ENCODE measurements at places on chromosomes 3 and 15. TPM values are rescaled to one million over a fixed set of nuclear protein-coding genes. Genes with fewer than 3 reads are reported as not detected.
A peak's percentile ranks its signal among the peaks of the same experiment; 100 is the strongest.

The IGSF10 gene
- 33.7 TPM for total RNA-seq

The TGM4 gene
- 2.2 TPM for total RNA-seq

The TPRA1 gene
- total RNA-seq, result 38.0 TPM

- DNase-seq, result no peak
These were observed 39.3 kb downstream of the LHFPL4 start for GRCh38 chr3:9514306-9514705.

- no peak for DNase-seq
These were observed 1108.3 kb downstream of the ROBO1 start for GRCh38 chr3:78659386-78659987.

The REC114 gene
- not detected for total RNA-seq

DNA sequence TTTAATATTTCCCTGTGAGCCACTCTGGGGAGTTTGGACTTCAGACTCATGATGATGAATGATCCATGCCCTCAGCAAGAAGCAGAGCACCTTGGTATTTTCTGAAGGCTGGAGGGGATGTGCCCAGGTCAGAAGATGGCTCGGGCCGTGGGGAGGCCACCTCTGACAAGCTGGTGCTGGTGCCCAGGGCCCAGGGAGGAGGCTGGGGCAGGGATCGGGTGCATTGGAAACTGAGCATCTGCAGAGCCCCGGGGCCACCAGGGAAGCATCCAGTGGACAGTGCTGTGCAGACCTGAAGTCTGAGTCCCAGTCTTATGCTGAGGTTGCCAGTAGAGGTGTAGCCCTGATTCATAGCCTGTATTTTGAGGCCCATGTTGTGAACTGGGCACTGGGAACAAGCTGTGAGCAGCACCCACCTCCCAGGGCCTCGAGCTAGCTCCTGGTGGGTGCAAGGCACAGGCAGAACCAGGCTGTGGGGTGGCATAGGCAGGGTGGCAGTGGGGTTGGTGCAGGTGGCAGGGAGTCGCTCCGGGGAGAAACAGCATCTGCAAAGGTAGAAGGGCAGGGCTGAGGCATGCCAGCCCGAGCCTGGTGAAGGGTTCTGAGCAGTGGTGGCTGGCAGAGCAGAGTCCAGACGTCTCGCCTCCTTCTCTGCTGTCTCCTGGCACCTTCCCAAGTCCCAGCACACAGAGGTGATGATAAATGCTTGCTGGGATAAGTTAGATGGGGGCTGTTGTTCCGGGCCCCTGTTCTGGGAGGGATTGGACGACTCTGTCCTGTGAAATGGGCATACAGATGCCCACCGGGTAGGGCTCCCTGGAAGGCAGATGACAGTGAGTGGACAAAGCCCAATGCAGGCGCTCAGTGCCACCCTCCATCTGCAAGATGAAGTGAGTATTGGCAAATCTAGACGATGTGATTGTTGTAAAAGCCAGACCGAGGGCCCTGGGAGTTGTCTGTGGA lies 10.6 kb downstream of the DNAJB8 start:
- DNase-seq, result no peak

DNA sequence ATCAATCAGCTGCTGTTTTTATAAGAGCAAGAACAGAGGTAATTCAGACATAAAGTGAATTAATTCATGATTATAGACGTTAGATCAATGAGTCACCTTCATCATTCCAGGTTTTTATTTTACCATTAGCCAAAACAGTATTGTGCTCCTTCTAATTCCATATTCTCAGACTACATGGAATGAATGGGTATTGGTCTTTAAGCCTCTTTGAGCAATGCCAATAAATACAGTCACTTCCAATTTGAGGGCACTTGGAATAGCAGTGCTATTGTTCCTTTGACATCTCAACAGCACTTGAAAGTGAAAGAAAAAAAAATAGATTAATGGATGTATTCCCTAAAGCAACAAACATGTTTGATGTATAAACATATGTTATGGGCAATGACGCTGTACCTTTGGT lies 830.9 kb upstream of the CFAP20DC start:
- DNase-seq, result no peak

GRCh38 chr15:98946301-98947255 lies 61.0 kb downstream of the PGPEP1L start:
- peak; percentile 46 for DNase-seq

GRCh38 chr15:33008284-33008995 lies 186.1 kb downstream of the FMN1 start:
- no peak for DNase-seq

The CHRFAM7A gene
- 2.6 TPM for total RNA-seq

- no peak for DNase-seq
These were observed 180.6 kb downstream of the OSBPL10 start for GRCh38 chr3:31800436-31800835.

The SIAH2 gene
- 216 TPM for total RNA-seq

The CYP8B1 gene
- not detected for total RNA-seq

The C2CD4A gene
- not detected for total RNA-seq

GRCh38 chr3:53729159-53729558 lies 117.1 kb downstream of the CHDH start:
- no peak for DNase-seq

DNA sequence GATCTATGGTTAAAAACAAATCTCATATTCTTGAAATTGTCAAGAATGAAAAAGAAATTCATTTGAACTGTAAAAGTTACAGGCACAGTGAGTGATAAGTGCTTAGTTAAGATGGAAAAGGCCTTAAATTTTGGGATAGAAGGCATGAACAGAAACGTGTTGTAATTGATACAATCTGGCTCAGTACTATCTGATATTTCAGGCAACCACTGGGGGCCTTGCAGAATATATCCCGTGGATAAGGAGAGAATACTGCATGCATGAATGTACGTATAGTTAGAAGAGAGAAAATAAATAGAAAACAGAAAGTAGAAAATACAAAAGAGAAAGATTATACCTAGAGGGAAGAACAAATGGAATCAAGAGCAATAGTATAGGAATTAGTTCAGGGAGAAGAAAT lies 741.4 kb upstream of the CCDC54 start:
- DNase-seq, result no peak

The RBP2 gene
- not detected for total RNA-seq

- no peak for DNase-seq
These were observed 221.9 kb downstream of the LRRN1 start for GRCh38 chr3:4021162-4021561.

- no peak for DNase-seq
These were observed 23.2 kb downstream of the SHC4 start for GRCh38 chr15:48940508-48940907.

The PLSCR2 gene
- total RNA-seq, result not detected

The CX3CR1 gene
- 1.4 TPM for total RNA-seq

DNA sequence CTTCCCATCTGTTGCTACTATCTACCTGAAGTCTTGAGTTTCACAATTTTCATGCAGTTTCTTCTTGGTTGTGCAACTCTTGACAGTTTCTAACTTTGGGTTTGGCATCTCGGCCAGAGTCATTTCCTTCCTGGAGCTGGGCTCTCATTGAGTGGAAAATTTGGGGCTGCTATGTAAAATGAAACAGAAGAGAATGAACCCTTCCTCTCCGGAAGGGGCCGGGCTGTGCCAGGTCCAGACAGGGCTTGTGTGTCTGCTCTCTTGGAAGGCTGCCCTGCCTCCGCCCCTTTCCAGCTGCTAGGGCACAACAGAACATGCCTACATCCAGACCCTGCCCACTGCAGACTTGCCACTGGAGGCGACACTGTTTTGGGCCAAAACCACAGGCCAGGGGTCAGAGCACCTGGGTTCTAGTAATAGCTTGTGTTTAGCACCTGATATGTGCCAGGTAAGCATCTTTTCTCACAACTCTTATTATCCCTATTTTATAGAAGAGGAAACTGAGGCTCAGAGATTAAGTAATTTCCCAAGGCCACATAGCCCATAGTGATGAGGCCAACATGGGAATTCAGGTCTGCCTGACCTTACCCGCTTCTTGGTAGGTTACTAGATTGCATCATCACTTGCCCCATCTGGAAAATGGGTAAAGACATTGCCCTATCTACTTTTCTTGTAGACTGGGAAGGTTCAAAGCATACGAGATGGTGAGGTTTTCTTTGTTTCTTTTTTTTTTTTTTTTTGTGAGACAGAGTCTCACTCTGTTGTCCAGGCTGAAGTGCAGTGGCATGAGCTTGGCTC lies 25.0 kb downstream of the IRAK2 start:
- DNase-seq, result peak; percentile 82

The PRSS50 gene
- 0.11 TPM for total RNA-seq

- peak; percentile 74 for DNase-seq
These were observed 72.4 kb downstream of the SENP2 start for GRCh38 chr3:185658504-185658912.

The CFAP44 gene
- 4.4 TPM for total RNA-seq

The A4GNT gene
- not detected for total RNA-seq

DNA sequence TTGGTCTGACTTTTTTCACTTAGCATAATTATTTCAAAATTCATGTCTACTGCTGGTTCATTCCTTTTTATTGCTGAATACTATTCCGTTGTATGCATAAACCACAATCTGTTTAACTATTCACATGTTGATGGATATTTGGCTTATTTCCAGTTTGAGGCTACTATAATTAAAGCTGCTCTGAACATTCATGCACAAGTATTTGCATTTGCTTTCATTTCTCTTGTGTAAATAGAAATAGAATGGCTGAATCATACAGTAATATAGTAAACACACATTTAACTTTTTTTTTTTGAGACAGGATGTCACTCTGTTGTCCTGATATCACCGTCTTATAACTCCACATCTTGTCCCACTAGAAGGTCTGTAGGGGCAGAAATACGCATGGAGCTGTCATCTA lies 57.3 kb downstream of the NMNAT3 start:
- no peak for DNase-seq

DNA sequence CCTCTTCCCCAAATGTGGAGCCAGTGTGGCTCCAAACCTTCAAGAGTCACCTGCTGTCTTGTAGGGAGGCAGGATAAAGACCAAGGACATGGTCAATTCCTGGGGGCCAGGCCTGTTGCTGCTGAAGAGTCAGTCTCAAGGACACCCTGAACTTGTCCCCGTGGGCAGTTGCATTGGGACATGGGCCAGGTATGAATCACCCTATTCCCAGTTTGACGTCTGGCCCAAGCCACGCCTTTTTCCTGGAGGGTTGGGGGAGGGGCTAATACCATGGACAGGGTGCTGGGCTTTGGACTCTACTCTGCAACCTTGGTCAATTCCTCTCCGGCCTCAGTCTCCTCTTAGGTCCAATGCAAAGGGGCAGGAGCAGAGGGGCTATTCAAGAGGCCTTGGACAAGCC lies 10.4 kb downstream of the ATP2B2 start:
- peak; percentile 96 for DNase-seq

- no peak for DNase-seq
These were observed 140.0 kb upstream of the KLHL25 start for GRCh38 chr15:85934691-85935090.

DNA sequence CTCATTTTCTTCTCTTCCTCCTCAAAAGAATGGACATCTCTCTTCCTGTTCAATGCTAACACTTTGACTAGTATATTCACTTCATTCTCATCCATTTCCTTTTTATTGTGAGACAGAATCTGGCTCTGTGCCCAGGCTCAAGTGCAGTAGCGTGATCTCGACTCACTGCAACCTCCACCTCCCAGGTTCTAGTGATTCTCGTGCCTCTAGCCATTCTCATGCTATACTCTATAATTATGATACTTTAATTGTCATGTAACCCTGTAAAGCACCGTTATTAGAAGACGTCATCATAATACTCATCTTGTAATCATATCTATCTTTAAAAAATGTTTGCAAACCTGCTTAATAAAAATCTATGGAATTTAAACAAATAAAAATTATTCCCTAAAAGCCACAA lies 107.0 kb downstream of the SHOX2 start:
- no peak for DNase-seq

- no peak for DNase-seq
These were observed 40.9 kb downstream of the DNAJB8 start for GRCh38 chr3:128425846-128426127.

DNA sequence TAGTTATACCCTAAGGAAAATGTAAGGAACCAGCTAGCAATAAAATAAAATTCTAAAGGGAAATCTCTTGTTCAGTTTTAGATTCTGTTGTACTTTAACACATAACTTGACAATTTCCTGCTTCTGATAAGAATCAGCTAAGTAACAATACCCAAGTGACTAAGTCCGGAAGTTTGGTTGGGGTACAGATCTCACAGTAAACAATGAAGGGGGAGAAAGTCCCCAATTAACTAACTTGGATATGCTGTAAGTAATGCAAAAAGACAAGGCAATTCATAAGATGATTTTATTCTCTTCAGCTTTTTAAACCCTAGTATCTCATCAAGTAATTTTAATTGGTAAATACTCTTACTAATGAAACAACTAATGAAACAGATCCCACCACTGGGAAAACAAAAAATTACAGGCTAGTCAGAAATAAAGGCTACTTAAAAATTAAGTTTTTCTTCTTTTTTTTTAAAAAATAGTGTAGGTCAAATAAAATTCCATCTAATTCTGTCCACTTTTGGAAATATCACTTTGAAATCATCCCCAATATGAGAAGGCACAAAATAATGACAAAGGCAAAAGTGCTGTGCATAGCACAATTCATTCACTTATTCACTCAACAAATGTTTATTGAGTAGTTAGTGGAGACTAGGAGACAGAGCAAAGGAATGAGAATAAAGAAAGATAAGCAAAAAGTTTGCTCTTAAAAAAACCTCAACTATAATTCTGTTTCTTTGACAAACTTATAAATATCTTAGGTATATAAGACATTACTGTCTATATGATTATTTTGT lies 37.8 kb upstream of the IL20RB start:
- no peak for DNase-seq

DNA sequence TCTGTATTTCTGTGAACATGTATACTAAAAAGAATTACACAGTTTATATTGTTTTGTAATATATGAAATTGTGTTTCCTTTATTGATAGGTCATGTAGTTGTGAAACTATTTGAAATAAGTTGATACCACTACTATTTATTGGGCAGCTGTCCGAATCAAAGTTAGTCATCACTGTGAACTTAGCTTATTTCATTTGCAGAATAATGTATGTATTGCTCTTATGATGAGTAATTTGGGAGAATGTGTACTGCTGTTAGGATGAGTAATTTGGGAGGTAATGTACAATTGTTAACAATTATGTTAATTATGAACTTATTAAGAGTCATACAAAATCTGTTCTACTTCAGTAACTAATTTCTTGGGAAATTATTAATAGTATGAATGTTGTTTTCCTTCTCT lies 22.2 kb downstream of the FXR1 start:
- DNase-seq, result no peak

DNA sequence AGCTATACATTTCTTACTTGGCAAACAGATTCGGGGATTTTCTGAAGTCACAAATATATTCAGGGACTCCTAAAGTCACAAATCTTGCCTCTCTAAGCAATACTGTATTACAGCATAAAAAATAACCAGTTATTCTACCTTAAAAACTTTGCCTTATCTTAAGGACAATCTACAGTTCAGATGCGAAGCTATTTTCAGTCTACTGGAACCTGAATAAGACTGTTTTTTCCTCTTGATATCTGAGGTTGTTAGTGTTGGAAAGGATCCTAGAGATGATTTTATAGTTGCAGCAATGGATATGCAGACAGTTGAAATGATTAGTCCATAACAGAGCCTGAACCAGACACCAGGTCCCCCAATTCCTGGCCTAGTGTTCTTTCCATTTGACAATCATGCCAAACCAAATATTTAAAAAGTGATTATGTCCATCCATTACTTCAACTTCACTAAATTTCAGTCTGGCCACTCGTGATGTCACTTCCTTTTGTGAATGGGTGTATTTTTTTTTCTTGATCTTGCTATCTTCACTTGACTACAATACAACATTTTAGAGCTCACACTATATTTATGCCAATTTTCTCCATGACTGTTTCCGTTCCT lies 1.8 kb downstream of the HDGFL3 start:
- DNase-seq, result no peak

GRCh38 chr3:150372722-150373121 lies 35.4 kb upstream of the TSC22D2 start:
- no peak for DNase-seq

The FOXB1 gene
- not detected for total RNA-seq

The ITIH1 gene
- total RNA-seq, result 0.38 TPM

Data from adrenal gland (tissue), 19 donors.